ENCODE measurements at places on chromosomes 3 and 15.

GRCh38 chr3:151178208-151178845, 24.7 kb downstream of the GPR171 start:
- DNase-seq, result no peak

- DNase-seq, result no peak
These were observed 210.6 kb upstream of the ZPLD1 start for GRCh38 chr3:102224171-102224570.

GRCh38 chr15:62606376-62607113, 436.0 kb upstream of the TPM1 start:
- DNase-seq, result no peak

GRCh38 chr3:100465892-100466777, 26.3 kb upstream of the TMEM45A start:
- DNase-seq, result no peak

- no peak for DNase-seq
These were observed 7.5 kb downstream of the CSNK1G1 start for GRCh38 chr15:64348455-64348854.

GRCh38 chr15:43934480-43934879, 107.7 kb downstream of the WDR76 start:
- DNase-seq, result no peak

GRCh38 chr3:55508335-55508734, 21.2 kb upstream of the WNT5A start:
- no peak for DNase-seq

DNA sequence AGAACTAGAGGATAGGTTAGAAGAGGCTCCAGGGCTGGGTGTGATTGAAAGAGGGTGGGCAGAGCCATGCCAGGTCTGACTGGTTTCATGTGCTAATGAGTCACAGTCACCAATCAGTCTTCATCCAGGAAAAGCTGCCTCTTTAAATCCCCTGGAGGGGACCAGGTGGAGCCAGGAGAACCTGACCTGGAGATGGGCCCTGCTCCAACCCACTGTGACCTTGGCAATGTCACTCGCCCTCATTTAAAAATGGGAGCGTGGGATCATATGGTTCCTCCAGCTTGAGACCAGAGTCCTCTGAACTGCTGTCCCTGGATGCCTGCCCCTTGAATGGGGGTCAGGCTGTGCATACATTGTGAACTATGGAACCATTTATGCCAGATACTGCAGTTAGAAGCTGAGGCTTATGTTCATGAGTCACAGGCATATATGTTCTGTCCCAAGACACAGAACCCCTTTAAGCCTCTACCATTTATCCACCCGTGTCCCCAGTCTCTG, 23.0 kb downstream of the HES1 start:
- DNase-seq, result no peak

GRCh38 chr15:100690032-100690794, 87.8 kb downstream of the ASB7 start:
- no peak for DNase-seq

GRCh38 chr3:37770336-37770735, 91.3 kb upstream of the CTDSPL start:
- DNase-seq, result no peak

GRCh38 chr3:14431452-14431916, 29.1 kb downstream of the SLC6A6 start:
- no peak for DNase-seq

- DNase-seq, result no peak
These were observed 583 bp downstream of the EAF1 start for GRCh38 chr3:15427981-15428380.

- no peak for DNase-seq
These were observed 73.1 kb upstream of the BHLHE40 start for GRCh38 chr3:4906107-4906621.

- no peak for DNase-seq
These were observed 26.6 kb upstream of the HES1 start for GRCh38 chr3:194109192-194109863.

GRCh38 chr15:30913761-30914160, 10.0 kb downstream of the FAN1 start:
- no peak for DNase-seq

GRCh38 chr15:64740311-64741170, 34.8 kb downstream of the RBPMS2 start:
- DNase-seq, result peak; percentile 64

DNA sequence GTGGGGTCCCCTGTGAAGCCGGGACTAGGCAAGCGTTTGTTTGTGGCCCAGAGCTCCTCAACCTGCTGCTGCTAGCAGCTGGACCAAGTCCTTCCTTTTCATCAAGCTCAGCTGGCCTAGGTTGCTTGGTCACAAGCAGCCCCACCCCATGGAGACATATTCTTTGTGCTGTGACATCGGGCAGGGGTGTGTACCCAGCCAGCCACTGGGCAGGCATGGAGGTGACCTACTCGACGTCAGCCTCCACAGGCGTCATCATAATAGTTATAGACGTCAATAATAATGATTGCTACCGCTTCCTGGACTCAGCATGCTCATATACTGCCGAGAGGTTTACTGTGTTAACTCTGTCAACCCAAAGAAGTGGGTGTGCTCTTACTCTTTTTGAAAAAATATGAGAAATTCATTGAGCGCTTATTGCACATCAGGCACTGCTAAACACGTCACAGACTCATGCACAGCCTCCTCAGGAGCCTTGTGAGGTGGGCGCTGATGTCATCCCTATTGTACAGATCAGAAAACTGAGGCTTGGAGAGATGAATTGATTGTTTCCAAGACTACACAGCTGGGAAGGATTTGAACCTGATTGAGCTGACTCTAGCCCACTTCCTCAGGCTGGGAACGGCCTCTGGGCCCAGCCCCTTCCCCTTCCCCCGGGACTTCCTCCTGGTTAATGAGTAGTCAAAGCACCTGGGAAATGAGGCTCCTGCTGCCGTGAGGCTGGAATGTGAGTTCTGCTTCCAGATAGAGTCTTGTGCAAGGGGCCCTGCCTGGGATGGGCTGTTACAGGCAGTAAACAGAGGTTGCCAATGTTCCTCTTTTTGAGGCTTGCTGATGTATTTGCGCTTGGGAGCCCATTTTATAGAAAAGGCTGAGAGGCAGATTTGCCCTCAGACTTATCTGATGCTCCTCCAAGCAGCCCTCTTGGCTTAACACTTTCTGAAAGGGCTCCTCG, 16.2 kb downstream of the SLC6A6 start:
- DNase-seq, result no peak

GRCh38 chr3:193021506-193022010, 103.9 kb upstream of the MB21D2 start:
- DNase-seq, result no peak

- DNase-seq, result peak; percentile 75
These were observed 1.7 kb downstream of the SEMA3F start for GRCh38 chr3:50156549-50157493.

DNA sequence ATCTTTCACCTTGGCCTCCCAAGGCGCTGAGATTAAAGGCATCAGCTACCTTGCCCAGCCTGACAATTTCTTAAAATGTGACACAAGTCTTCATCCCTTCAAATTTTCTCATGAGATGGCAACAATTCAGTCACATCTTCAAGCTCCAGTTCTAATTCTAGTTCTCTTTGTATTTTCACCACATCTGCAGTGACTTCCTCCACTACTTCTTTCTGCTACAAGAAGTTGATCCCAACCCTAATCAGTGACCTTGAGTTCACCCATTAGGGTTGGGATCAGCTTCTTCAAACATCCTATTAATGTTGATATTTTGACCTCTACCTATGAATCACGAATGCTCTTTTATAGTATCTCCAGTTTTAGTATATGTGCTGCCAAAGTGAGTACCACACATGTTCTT, 59.8 kb downstream of the TRIM71 start:
- no peak for DNase-seq

GRCh38 chr3:39176025-39176714, 16.2 kb downstream of the XIRP1 start:
- DNase-seq, result peak; percentile 38

DNA sequence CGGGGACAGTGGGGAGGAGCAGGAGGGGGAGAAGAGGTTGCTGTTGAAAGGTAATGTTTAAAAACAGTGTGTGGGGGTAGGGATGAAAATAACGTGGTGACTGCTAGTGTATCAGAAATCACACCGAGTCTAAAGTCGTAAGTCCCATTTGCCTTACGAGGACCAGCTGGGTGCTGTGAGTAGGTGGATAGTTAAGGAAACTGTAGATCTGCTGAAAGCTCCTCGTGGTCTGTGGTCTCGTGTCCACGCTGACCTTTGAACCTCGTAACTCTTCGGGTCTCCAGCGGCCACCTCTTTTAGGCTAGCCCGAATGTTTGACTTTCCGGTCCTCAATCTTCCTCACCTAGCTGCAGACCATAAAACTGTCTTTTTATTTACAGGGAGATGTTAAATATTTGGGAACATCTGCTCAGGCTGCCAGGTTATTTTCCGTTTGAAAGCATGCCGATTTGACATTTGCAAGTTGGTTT, 29.3 kb upstream of the ST3GAL6 start:
- peak; percentile 45 for DNase-seq

DNA sequence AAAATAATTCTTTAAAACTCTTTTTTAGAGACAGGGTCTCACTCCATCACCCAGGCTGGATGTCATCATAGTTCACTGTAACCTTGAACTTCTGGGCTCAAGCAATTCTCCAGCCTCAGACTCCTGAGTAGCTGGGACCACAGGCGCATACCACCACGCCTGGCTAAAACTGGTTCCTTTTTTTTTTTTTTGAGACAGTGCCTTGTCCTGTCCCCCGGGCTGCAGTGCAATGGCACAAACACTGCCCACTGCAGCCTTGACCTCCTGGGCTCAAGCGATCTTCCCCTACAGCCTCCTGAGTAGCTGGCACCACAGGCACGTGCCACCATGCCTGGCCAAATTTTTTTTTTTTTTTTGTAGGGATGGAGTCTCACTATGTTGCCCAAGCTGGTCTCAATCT, 23.7 kb upstream of the FURIN start:
- DNase-seq, result no peak

DNA sequence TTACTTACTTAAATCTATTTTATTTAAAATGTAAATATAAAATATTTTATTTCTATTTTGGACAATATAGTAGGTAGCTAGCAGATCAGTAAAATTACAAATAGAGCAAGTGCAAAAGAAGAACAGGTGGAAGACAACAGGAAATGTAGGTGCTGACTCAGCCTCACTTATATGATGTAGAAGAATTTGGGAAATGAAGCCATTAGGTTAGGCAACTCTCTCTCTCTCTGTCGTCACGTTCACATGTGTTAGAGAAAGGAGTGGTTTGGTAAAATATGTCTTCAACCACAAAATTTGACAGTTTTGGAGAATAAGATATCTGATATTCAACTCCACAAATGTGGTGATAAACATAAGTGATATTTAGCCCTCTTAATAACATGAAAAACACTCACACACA, 532.5 kb upstream of the KCNMB2 start:
- DNase-seq, result no peak

DNA sequence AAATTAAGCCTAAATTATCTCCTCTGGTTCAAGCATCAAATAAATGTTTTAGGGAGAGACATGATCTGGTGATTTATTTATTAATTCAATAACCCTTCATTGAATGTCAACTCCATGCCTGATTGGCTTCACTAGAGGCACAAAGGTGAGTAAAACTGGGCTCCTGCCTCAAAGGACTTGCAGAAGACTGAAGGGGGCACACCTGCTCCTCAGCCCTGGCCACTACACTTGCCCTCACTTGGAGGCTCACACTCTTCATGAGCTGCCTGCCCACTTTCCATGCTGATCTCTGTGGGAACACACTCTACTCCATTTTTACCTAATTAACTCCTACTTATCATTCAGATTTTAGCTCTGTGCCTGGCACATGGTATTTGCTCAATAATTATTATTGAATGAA, 84.4 kb upstream of the KCNMB2 start:
- no peak for DNase-seq

DNA sequence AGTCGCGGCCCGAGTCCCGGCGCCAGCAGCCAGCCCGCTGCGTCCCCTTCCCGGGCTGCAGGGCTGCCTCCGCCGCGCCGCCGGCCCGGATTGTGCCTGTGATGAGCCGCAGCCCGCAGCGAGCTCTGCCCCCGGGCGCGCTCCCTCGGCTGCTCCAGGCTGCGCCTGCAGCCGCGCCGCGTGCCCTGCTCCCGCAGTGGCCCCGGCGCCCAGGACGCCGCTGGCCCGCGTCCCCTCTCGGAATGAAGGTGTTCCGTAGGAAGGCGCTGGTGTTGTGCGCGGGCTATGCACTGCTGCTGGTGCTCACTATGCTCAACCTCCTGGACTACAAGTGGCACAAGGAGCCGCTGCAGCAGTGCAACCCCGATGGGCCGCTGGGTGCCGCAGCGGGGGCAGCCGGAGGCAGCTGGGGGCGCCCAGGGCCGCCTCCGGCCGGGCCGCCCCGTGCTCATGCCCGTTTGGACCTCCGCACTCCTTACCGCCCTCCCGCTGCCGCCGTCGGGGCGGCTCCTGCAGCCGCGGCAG, 1.2 kb downstream of the CHST2 start:
- peak; percentile 62 for DNase-seq

- DNase-seq, result no peak
These were observed 8.6 kb upstream of the SIAH2 start for GRCh38 chr3:150771600-150771999.

DNA sequence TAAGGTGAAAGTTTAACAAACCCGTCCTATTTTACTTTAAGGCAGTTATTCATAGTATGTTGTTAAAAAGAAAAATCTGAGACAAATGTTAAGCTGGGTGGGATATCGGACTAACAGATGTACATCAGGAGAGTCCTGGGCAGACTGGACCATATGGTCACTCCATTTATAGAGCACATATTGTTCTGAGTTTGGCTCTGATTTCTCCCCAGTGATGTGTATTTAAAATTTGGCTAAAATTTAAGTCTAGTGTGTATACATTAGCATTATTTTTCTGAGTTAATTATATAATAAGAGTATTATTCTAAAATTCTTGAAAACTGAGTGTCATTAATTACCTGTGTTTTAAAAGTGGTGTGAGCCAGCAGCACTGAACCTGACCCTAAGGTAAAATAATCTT, 6.1 kb downstream of the GMPS start:
- no peak for DNase-seq

GRCh38 chr3:99159220-99159762, 257.8 kb upstream of the DCBLD2 start:
- no peak for DNase-seq

- no peak for DNase-seq
These were observed 16.0 kb downstream of the ARMC8 start for GRCh38 chr3:138202945-138203701.

DNA sequence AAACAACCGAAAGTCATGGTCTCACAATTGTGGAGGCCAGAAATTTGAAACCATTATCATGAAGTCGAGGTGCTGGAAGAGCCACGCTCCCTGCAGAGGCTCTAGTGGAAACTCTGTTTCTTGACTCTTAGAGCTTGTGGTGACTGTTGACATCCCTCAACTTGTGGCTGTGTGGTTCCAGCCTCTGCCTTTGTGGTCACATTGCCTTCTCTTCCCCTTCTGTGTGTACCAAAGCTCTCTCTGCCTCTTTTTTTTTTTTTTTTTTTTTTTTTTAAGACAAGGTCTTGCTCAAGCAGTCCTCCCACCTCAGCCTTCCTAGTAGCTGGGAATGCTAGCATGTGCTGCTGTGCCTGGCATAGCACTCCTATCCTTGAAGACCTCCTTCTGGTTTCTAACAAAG, 48.7 kb upstream of the CRTC3 start:
- DNase-seq, result no peak

All from right forelimb (tissue), 1 donor.